T-helper 2 cell treated with Interferon-gamma antibody and Interleukin-4, amounts not matched to agents 5 μg/mL and 100 μg/mL, for 36 hours (primary cell): ENCODE measurements at places on chromosomes 3 and 15.

DNA sequence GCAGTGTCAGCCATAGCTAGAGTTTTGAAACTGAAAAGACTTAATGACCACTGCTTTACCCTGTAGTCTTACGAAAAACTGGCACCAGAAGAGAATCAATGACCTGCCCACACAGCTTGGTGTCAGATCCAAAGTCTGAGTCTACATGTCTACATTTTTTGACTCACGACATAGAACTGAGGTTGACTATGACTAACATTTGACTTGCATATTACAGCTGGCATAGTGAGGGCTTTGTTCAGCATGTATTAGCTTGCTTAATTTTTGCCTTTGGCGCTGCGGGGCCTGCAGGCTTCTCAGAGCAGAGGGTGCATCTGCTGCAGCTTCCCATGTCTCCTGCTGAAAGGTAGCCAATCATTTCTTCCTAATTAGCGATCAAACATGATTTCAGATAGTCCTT, 167.0 kb downstream of the EBLN2 start:
- DNase-seq: no peak

DNA sequence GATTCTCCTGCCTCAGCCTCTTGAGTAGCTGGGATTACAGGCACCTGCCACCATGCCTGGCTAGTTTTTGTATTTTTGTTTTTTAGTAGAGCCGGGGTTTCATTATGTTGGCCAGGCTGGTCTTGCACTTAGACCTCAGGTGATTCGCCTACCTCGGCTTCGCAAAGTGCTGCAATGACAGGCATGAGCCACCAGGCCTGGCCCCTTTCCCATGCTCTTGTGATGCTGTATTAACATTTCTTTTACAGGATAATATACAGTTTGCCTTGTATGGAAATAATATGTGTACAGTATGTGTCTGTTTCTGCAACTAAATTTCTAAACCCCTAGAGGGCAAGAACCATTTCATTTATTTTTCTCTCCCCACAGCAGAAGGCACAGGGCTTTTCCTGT, 37.8 kb downstream of the SCG5 start:
- no peak for DNase-seq

GRCh38 chr3:195195321-195196209, 75.4 kb downstream of the XXYLT1 start:
- DNase-seq: no peak

DNA sequence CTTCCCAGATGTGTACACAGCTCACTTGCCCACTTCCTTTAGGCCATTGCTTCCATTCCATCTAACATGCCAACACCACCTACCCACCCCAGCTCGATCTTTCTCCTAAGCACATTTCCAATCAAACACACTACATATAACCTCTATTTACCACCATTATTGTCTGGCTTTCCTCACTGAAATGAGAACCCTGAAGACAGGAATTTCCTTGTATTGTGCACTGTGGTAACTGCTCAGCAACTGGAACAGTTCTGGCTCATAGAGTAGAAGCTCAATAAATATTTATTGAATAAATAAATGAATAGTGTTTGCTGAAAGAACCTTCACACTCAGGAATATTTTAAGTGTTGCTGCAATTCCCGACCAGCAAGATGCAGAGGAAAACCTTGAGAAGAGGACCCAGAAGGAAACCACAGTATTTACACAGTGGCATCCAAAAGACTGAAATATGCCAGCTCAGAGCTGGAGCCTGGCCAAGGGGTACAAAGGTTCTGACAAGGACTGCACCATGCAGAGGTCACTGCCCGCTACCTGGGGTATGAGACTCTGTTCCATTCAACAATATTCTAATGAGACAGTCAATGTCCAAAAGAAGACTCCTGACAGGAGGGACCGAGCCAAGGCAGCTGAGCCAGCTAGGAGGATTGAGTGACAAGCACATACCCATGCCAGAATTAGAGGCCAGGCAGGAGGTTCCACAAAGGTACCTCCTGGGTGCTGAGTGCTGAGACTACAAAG, 168.8 kb downstream of the NUP210 start:
- DNase-seq: no peak

- DNase-seq: peak; percentile 63
These were observed 15.5 kb downstream of the TATDN2 start for GRCh38 chr3:10263646-10264363.

DNA sequence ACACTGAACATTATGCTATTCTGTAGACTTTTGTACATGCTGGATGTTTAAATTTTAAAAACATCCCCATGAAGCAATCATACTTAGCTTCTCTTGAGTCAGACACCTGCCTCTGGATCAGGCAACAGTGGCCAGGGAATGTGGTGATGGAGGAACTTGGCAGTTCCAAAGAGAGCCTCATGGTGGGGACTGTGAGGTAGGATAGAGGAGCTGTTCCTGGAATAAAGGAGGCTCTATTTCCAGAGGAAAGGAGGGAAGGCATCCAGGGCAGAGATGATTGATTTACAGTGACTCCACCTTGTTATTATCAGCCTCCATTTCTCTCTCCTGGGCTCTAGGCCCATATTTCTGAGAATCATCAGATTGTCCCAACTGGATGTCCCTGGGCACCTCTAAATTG, 35.0 kb upstream of the ABHD17C start:
- DNase-seq: no peak

- DNase-seq: no peak
These were observed 412.3 kb downstream of the ERC2 start for GRCh38 chr3:56055951-56056350.

GRCh38 chr3:115330430-115330829, 183.3 kb upstream of the ZBTB20 start:
- no peak for DNase-seq

GRCh38 chr3:8520816-8521403, 19.3 kb downstream of the LMCD1 start:
- no peak for DNase-seq

- no peak for DNase-seq
These were observed 43.5 kb downstream of the SLC41A3 start for GRCh38 chr3:126040386-126040785.

- no peak for DNase-seq
These were observed 25.8 kb downstream of the ST6GAL1 start for GRCh38 chr3:186955898-186956696.

DNA sequence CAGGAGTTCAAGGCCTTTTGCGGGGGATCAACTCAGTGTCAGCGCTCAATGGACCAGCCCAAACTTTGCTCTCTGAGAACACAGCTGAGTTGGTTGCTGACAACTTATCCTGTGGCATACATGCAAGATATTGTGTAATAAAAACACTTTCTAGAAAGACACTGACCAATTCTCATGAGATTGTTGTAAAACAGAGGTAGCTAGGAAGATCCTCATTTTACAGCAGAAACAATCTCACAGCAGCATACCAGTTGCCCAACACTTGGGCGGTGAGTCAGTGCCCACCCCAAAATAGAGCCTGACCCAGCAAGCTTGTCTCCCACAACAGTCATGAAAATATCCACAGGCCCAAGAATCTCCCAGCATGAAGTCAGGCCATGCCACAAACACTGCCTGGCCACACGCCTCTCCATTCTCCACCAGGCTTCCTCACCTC, 18.2 kb downstream of the KLHL6 start:
- no peak for DNase-seq

- no peak for DNase-seq
These were observed 49.4 kb upstream of the ATP2B2 start for GRCh38 chr3:10554746-10555145.

DNA sequence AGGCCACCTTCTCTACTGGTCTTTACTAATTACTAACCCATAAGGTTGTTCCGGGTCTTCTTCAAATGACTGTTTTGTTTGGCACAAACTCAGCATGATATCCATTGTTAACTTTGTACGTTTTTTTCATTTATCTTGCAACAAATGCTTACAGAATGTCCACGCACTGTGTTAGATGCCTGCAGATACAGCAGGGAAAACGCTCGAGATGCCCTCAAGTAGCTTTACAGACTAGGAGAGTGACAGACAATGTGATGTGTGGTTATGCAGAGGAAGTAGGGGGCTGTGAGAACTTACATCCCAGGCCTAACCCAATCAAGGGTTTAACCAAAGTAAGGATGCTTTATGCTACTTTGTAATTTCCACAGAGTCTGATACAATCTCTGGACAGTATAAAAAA, 949 bp upstream of the RFC4 start:
- DNase-seq: no peak

DNA sequence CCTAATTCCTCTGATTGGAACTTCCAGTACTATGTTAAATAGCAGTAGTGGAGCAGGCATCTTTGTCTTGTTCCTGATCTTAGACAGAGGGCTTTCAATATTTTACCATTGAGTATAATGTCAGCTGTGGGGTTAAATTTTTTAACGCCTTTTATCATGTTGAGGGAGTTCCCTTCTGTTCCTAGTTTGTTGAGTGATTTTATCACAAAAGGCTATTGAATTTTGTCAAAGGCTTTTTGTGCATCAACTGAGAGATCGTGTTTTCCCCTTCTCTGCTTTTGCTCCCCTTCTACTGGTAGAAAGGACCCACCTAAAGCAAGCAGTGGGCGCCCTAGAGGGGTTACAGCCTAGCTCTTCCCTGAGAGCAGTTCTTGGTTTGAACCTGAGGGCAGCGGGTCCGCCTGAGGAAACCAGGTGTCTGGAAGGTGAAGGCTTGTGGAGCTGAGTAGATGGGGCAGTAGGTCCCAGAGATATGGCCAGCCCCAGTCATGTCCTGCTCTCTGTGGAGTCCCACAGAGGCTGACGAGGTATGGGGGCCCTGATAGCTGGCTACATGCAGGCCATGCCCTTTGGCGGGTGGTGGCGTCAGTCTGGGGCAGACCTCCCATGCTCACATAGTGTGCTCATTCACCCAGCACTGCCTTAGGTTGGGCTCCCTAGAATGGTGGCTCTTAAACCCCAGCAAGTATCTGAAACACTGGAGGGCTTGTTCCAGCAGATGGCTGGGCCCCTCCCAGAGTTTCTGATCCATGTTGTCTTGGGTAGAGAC, 11.3 kb downstream of the HDAC11 start:
- DNase-seq: no peak

DNA sequence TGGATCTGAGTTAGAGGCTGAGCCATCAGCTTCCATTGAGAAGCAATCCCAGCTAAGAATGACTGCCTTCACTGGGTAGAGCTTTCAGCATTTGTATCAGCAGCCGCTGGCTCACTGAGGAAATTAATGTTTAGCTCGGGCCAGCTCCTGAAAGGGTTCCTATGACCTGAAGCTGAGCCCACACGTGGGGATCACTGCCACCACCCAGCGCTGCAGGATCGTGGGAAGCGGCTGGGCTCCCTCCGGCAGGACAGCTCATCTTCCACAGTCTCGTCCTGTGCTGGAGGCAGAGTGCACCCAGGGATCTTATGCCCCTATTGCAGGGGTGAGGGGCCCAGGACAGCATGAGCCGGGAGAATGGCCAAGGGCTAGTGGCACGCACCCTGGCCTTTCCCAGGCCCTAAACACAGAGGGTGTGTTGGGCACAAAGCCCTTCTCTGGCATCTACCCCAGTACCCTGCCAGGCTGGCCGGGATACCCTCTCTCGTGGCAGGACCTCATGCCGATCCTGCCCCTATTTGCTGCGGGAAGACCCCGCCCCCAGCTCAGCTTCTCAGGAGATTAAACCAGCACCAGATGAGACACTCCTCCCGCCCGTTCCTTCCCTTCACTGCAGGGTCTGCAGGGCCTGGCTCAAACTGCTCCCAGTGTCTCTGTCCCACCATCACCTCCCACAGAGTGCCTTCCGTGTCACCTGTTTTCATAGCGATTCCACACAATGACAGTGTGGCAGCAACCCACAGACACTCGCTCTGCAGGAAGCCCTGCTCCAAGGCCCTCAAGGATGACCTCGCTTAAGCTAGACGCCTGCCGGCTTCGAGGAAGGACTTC, 28.5 kb downstream of the KLHL25 start:
- no peak for DNase-seq

- no peak for DNase-seq
These were observed 3.5 kb downstream of the NR2E3 start for GRCh38 chr15:71813723-71814470.

DNA sequence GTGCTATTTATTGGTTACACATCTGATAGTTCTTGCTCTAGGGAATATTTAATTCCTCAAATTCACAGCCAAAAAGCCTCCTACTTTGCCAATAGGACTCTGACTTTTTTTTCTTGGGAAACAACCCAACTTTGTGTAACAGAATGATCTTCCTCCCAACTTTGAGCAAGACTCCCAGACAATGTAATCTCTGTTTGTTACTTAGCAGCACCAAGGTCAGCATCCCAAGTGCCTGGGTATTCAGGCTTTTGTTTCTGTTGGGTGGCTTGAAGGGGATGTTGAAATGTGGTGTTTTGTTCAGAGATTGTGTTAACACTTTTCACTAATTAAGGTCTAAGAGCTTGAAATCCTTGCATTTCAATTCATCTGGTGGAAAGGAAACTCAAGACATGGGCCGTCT, 115.8 kb downstream of the ADAMTS9 start:
- DNase-seq: no peak

DNA sequence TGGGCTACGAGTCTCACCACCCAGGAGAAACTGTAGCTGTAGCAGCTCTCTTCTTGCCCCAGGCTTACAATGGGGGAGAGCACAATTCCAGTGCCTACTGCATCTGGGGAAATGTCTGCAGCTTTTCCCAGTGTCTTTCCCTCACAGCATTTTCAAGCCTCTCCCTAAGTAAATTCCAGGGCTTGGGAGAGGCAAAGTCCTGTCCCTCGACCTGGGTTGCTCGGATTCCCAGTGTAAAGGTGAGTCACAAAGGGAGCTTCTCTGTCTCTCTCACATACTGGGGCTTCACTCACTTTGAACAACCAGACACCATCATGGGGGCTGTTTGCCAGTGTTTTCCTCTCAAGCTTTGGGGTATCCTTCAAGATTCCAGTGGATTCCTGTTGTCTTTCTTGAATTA, 689.4 kb upstream of the NAALADL2 start:
- DNase-seq: no peak

DNA sequence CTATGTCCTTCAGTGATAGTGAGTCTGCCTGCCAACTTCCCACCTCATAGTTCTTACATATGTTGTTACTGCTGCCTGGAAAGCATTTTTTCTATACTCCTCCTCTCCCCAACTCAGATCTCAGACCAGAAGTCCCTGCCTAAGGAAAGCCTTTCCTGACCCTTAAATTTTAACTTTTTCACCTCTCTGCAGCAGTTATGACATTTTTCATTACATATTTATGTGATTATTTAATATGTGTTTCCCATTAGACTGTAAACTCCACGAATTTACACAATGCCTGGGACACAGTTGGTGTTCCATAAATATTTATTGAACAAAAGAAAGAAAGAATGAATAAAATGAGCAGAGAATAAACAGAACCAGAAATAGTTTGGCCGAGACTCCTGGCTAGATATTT, 125.5 kb downstream of the MITF start:
- no peak for DNase-seq
